ENCODE measurements at places on chromosomes 4 and X.

GRCh38 chr4:185552254-185552653 lies 16.9 kb upstream of the PDLIM3 start:
- DNase-seq: no peak

DNA sequence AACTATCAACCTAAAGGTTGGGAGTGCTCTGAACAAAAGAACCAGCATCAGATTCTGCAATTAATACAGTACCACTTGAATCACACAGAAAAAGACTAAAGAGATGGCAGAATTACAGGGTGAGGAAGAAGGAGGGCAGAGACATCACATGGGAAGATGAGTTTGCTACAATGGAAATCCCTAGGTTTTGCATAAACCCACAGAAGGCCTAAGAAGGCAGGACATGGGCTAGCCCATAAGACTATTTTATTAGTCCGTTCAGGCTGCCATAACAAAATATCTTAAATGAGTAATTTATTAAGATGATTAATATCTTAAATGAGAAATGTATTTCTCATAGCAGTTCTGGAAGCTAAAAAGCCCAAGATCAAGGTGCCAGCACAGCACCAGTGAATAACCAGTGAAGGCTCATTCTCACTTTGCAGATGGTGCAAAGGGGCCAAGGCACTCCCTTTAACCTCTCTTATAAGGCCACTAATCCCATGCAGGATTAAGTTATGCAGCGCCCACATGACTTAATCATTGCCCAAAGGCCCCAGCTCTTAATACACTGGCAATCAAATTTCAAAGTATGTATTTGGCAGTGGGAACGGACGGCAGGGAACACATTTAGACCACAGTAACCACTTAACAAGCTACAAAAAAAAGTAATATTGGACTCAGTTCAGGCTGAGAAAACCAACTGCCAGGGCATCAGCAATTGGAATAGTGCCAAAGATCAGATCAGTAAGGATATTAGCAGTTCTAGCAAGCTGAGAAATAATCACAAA lies 47.6 kb upstream of the NEUROG2 start:
- no peak for DNase-seq

- no peak for DNase-seq
Measured at GRCh38 chr4:40289366-40290188, 45.6 kb upstream of the CHRNA9 start.

DNA sequence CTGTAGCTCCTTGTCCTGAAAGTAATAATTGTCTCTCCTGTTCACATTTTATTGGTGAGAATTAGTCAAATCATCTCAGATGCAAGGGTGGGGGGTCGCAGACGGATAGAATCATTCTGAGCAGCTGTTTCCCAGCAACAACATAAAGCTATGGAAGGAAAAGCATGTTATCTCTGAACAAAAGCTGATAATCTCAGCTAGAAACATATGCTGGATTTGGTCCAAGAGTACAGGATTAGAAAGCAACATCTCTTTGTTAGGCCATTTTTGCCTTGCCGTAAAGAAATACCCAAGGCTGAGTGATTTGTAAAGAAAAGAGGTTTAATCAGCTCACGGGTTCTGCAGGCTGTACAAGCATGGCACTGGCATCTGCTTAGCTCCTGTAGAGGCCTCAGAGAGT lies 472.8 kb upstream of the BOD1L1 start:
- no peak for DNase-seq

- no peak for DNase-seq
Measured at GRCh38 chr4:169619518-169619957, 840 bp upstream of the CLCN3 start.

GRCh38 chrX:28787206-28787605 lies 200.0 kb downstream of the IL1RAPL1 start:
- peak; percentile 8 for DNase-seq

- peak; percentile 25 for DNase-seq
Measured at GRCh38 chr4:112978691-112979472, 70.6 kb upstream of the ANK2 start.

- DNase-seq: no peak
Measured at GRCh38 chr4:87734936-87735335, 64.4 kb upstream of the IBSP start.

DNA sequence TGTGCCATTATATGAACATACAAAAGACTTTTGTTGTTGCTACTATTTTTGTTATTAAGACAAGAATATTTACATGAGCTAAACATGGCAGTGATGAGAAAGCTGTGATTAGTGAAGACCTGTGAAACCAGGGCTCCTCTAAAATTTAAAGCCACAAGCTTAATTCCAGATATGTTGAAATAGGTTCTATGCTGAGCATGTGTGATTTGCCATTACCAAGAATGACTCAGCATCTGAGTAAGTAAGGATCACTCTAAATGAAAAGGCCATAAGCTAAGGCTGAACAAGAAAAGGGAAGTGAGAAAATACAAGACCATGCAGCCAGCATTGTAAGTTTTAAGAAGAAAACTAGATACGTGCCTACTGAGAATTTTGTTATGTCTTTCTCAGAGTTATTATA lies 75.9 kb upstream of the CAMK2D start:
- DNase-seq: peak; percentile 82

DNA sequence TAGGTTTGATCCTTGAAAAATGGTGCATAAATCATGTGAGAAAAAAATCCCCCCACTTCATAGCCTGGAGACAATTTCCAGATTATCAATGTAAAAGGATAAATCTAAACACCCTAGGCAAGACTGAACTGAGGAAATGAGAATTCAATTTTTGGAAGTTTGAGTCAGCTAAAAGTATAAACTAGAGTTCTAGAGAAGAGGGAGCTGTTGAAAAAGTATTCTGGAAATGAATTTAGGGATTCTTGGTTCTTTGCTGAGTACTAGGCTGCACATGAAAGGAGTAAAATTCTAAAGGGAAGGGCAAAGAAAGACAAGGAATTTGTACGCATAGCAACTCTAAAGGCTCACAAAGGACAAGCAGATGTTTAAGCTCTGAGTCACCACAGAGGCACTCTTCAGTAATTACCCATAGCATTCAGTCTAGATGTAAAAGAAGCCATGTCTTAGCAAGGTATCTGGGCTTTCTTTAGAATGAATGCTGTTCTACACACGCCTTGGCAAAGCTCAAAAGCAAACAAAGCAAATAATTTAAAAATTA lies 896.5 kb downstream of the PDHA2 start:
- no peak for DNase-seq

DNA sequence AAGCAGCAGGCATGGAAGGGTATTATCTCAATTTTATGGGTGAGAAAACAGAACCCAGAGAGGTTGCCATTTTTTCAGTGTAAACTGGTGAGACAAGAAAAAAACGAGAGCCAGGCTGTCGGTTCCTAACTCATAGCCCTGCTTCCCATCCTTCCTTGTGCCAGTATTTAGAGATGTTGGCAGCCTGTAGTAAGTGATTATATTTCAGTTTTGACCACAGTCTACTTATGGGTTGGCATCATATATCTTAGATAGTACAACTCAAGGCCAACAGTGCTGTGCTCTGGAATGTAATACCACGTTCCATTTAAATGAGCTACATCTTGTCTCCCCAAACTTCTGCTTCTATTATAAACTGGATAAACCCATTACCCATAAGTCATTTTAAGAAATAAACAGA lies 40.8 kb downstream of the XK start:
- DNase-seq: no peak

GRCh38 chrX:131607792-131608369 lies 64.0 kb downstream of the OR13H1 start:
- peak; percentile 34 for DNase-seq

GRCh38 chrX:96841325-96841724 lies 42.4 kb upstream of the RPA4 start:
- no peak for DNase-seq

DNA sequence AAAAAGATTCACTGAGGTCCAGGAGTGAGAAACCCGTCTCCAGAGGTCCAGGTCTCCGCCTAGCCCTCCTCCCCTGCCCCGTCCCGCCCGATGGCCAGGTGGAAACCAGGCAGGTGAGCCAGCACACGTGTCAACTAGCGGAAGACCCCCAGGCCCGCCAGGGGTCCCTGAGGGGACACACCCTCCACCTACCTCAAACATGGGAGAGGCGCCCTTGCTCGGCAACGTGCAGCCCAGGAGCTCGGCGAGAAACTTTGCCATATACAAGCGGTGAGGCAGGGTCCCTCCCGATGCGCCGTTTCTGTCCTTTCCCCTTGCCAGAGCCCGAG lies 330.0 kb downstream of the HNRNPD start:
- DNase-seq: no peak

GRCh38 chr4:119933606-119934005 lies 133.0 kb downstream of the MAD2L1 start:
- no peak for DNase-seq

GRCh38 chrX:101485212-101485949 lies at the start of gene ARMCX4:
ARMCX4 (plus strand) TSS chrX:101485456; CDS start chrX:101488590, 3,134 bp downstream.
- no peak for DNase-seq

DNA sequence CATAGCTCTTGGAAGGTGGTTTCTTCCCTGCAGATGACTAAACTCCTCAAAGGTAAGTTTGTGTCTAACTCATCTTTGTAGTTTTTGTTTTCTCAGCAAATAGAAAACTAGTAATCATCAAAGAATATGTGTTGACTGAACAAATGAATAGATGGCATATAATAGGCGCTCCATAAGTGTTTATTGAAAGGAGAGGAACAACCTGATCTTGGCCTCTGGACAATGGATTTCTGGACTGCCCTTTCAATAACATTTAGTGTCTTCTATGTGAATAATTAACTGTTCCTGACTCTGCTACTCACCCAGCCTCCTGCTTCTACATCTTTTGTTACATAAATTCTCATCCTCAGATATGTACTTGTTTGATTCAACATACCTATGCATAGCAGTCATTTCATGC lies 399.1 kb downstream of the PPP1R2C start:
- no peak for DNase-seq

GRCh38 chr4:167379076-167379835 lies 145.0 kb upstream of the SPOCK3 start:
- DNase-seq: no peak

DNA sequence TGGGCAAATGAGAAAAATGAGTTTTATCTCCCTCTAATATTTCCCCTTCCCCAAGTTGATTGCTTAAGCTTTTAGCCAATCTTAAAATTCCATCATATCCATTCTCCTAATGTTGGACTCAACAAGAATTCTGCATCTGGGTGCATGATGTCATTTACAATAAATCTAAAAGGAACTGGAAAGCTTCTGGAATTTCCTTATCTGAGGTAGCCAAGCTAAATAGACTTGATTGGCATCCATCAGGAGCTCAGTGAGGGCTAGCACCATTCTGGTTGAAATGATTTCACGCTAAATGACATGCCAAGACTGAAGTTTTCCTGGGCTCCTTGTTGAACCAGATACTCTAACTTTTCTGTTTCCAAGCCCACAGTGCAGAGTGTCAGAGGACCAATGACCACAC lies 110.3 kb upstream of the SCML1 start:
- no peak for DNase-seq

GRCh38 chr4:57231781-57232180 lies 121.6 kb upstream of the IGFBP7 start:
- no peak for DNase-seq

DNA sequence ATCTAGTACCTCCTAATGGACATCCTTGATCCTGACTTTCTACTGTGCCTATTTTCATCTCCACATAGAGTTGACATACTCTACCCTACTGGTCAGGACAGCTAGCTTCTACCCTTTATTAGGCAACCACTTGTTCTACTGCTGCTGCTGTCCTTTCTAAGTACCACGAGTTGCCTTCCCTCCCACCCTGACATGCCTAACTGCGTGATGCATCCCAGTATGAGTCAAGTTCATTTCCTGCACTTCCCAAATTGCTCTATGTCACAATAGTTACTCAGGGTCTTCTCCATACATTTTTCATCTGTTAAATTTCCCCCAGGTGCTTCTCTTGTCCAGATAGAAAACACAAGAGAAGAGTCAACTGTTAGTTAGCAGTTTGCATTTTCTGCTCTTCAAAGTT lies 133.4 kb downstream of the TBC1D19 start:
- DNase-seq: peak; percentile 75

GRCh38 chrX:153600032-153600373 lies 1.1 kb upstream of the CCNQ start:
- DNase-seq: no peak

GRCh38 chrX:139692506-139692849 lies 15.5 kb downstream of the MCF2 start:
- DNase-seq: no peak

DNA sequence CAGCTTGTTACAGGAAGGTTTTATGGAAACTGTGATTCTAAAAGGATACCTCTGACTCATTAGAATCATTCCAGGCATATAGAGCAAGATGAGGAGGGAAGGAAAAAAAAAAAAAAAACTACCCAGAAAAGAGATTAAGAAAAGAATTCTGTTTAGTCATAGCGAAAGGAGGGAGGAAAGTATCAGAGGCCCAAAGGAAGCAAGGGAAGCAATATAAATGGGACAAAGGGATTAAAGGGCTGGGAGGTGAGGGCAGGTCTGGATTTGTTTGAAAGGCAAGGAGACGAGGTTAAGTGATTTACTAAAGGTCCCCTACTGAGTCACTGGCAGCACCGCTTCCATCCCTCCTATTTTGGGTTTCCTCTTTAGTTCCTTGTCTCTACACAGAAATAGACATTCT lies 88.6 kb upstream of the IL1RAPL1 start:
- DNase-seq: peak; percentile 7

DNA sequence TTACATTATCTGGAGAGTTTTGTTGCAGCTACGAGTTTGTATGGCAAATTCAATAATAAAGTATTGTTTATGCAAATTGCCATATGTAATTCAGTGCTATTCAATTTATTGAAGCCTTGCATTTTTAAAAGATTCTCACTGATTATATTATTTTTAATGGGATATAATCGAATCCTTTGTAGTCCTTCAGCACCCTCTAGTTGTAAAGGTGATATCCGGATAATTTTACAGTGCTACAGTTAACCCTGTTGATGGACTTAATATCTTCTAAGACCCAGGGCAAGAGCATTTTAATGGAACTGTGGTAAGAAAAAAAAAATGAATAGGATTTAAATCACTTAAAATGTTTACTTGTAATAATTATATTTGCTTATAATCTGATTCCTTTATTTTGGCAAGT lies 48.5 kb upstream of the GRIA2 start:
- peak; percentile 3 for DNase-seq

DNA sequence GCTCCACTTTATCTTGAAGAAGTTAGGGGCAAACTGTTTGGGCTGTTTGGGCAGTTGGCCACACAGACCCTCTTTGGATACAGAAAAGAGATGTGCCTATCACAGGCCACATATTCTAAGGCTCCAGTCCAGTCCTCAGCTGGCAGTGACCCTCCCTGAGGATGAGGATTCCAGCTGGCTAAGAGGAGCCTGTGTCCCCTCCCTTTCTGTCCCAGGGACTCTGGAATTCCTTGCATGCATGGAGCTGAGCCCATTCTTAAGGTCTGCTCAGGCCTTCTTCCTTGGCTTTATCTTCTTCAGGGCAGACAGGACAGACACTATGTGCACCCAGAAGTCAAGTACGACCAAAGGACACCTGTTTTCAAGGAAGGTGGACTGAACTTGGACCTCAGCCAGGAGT lies 23.8 kb upstream of the GK2 start:
- DNase-seq: no peak

DNA sequence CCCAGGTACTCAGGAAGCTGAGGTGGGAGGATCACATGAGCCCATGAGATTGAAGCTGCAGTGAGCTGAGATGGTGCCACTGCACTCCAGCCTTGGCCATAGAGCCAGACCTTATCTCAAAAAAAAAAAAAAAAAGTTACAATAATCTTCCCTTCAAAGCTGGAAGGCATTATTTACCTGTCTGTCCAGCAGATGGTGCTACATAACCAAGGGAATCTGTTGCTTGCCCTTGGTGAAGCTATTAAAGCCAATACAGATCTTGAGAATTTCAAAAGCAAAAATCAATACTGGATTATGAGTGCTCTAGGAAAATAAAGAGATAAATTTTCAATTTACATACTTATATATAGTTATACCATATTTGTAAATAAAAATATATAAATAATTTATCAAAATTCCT lies 25.9 kb downstream of the PKD2 start:
- peak; percentile 51 for DNase-seq

GRCh38 chr4:167290678-167291077 lies 56.4 kb upstream of the SPOCK3 start:
- DNase-seq: no peak

Data from stromal cell of bone marrow (primary cell).